GM23338 (cell line): ENCODE measurements at places on chromosomes 5 and 9.

- DNase-seq = no peak
These were observed 23.8 kb upstream of the CAMLG start for GRCh38 chr5:134714541-134714940.

- DNase-seq = no peak
These were observed 363.4 kb upstream of the SLC30A5 start for GRCh38 chr5:68730220-68730978.

DNA sequence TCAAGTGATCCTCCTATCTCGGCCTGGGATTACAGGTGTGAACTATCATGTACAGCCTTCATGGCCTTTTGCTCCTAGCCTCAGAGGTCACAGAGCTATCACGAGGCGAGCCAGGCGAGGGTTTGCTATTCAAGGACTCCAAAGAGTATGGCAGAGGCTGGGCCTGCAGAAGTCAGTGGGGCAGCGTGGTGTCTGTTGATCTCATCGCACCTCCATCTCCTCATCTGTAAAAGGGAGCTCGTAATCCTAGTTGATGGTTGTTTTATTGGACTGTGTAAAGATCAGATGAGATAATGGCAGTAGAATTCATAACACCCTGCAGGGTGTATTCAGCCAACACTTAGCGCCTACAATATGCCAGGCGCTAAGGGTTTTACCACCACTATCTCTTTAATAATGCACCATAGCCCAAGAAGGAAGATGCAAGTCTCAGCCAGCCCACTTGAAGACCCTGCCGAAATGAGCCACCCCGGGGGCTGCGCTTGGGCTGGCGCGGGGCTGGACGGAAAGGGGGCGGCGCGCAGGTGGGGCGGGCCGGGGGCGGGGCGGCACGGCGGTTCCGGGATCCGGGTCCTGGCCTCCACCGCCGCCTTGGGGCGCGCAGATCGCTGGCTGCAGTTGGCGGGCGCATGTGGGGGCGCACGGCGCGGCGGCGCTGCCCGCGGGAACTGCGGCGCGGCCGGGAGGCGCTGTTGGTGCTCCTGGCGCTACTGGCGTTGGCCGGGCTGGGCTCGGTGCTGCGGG is at the start of gene GALNT12:
Gene GALNT12 (plus strand): TSS at position 601 of the 744 bp plus-strand sequence. CDS start 29 bp downstream, at position 630.
- peak; percentile 81 for DNase-seq

- peak; percentile 78 for DNase-seq
These were observed 356.3 kb downstream of the BNC2 start for GRCh38 chr9:16514131-16514530.

DNA sequence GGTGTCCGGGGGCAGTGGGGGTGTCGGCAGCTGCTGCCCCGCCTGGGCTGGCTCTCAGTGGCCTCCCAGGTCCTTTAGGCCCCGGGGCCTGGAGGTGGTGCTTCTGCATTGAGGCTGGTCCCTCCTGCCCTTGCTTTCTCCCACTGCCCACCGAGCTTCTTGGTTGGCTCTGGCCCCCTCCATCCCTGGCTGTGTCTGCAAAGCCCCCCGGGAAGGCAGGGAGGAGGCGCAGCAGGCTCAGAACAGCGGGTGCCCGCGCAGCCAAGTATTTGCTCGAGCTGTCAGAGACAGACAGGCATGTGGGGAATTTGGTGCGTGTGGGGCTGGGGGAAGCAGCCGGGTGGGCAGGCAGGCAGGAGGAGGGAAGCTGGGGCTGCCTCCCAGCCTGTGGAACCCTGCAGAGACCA is 11.5 kb downstream of the CXXC5 start:
- peak; percentile 63 for DNase-seq
